ENCODE measurements at places on chromosomes 13 and 19.

DNA sequence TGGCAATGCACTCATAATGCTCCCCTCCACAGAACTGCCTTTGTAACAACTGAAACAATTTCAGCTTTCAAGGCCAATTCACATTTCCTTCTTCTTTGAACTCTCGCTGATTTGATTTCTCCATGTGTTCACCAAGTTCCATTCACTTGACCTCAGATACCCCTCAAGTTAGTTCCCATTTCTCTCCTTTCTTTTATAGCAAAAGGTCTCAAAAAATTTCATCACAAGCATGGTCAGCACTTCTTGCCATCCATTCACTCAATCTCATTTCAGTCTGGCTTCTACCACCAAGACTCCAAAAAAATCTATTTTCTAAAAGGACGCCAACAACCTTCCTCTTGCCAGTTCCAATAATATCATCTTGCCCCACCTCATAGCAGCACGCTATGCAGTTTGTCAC lies 135.7 kb downstream of the DIAPH3 start:
- no peak for DNase-seq

- no peak for DNase-seq
Measured at GRCh38 chr13:99000137-99000536, 22.3 kb upstream of the DOCK9 start.

DNA sequence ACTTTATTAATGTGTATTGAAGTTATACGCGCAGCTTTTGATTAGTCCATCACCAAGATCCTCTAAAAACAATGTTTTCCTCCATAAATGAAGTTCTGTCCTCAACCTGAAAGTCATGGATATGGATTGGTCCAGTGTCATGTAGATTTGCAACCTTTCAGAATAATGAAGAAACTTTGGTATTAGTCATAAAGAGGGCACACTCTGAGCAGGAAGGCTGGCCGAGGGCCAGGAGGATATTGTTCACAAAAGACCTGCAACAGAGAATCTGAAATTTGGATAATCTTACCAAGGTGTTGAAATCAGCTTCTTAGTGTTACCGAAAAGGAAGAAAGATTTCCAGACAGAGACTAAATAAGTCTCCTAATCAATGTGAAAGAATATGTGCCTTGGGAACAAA lies 20.7 kb downstream of the CLDN10 start:
- no peak for DNase-seq

DNA sequence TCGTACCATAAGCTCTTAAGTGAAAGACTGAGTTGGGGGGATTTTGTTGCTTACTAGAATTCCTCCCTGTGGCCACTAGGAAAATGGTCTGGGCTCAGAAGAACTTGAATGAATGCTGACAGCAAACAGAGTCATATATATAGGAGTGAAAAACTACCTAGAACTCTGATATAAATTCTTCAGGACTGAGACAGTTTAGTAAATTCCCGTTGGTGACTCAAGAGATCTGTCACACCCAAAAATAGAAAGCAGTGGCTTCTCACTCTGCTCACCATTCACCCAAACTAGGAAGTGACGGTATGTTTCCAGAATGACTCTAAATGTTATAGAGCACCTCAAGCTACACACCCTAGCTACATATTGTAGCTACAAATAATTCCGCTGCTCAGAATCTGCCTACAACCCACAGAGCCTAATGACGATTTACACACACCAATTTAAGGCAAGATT lies 116.2 kb downstream of the TBC1D4 start:
- DNase-seq, result peak; percentile 20

DNA sequence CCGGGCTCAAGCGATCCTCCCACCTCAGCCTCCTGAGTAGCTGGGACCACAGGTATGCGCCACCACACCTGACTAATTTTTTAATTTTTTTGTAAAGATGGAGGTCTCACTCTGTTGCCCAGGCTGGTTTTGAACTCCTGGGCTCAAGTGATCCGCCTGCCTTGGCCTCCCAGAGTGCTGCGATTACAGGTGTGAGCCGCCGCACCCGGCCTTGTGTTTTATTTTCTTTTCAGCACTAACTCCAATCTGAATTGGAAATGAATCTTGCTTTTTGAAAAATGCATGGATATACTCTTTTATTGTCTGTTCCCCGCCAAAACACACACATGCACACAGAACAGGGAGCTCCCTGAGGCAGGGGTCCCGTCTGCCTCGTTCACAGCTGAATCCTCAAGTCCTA lies 1.3 kb upstream of the ISOC2 start:
- DNase-seq, result no peak

DNA sequence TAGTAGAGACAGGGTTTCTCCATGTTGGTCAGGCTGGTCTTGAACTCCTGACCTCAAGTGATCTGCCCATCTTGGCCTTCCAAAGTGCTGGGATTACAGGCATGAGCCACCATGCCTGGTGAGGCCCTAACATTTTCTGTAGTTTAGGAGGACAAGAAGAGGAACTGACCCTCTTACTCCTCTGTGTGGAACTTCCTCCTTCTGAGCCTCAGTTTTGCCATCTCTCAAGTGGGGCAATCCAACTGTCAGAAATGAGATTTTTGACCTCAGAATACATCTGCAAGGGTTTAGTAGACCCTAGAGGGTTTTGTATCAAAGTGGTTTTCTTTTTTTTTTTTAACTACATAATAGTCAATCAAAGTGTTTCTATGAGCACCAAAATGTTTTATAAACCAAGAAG lies 2.4 kb downstream of the DKKL1 start:
- no peak for DNase-seq

DNA sequence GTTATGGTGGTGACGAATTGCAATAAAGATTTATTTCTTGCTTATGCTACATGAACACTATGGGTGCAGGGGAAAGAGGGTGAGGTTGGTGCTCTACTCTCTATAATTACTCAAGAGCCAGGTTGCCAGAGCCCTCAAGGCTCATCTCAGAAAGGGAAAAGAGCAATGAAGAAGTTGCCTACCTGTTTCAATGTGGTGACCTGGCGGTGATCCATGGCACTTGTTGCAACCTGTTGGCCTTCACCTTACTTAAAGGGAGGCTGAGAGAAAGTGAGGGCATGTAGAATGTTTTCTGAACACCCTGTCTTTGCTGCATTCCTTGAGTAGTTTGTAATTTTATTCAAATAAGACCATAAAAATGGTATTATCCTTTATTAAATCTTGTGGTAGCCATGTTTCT lies 394.4 kb downstream of the GPC6 start:
- no peak for DNase-seq

- DNase-seq, result no peak
Measured at GRCh38 chr19:46917002-46917401, 56.2 kb downstream of the ARHGAP35 start.

DNA sequence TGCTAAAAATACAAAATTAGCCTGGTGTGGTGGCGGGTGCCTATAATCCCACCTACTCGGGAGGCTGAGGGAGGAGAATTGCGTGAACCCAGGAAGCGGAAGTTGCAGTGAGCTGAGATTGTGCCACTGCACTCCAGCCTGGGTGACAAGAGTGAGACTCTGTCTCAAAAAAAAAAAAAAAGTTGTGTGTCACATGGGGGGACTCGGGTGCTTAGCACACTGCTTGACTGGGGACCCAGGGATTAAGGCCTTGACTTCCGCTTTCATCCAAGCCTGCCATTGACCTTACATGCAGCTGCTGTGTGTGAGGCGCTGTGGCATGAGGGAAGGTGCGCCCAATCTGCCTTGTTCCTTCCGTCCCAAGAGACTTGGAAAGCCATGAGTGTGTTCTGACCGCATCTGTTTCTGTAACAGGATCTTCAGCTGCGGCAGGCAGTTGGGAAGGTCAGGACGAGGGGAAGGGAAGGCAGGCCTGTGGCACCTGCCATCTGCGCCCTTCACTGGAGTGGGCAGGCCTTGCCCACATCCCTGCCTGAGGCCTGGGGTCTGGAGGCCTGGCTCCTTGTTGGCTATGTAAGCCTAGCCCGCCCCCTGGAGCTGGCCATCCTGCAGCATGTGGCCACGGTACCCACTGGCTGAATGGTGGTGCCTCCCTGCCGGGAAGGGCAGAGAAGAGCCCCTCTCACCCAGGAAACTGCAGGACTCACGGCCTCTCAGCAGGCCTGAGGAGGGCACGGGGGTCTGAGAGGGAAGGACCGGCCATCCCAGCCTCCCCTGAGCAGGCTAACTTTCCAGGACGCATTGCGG lies 23.0 kb downstream of the PPP1R37 start:
- DNase-seq, result no peak

- peak; percentile 75 for DNase-seq
Measured at GRCh38 chr13:32426191-32426989, 1.5 kb downstream of the N4BP2L1 start.

DNA sequence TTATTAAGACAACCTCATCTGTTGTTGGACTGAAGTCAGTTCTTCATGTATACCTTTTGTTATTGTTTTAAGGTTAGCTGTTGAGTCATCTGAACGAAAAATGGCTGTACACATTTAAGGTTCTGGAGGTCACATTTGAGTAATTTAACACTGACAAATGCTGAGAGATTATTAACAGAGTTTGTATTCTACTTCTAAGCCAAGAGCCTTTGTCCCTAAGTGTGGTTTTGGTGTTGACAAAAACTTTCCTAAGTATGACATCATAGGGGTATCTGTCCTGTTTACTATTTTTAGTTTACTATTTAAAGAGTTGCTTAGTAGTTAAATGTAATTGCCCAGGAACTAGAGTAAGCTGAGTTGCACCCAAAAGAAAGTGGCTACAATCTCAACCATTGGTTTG lies 71.9 kb downstream of the CDK8 start:
- no peak for DNase-seq

DNA sequence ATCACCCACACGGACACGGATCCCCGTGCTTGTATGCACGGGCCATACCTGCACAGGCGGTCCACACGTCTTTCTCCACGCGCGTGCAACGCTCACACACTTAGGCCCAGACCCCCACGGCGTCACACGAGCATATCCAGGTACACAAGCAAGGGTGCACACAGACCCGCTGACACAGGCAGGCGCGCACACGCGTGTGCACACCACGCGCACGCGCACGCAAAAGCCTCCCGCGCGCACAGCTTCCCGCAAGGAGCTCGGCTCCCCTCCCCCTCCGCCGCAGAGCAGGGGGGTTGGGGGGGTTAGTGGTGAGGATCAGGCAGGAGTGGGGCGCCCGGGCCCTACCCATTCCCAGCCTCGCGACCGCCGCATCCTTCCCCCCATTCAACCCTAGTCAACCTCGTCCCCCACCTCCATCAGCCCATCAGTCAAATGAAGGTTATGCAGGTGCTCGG lies 407 bp downstream of the RAB3A start:
- DNase-seq, result no peak

DNA sequence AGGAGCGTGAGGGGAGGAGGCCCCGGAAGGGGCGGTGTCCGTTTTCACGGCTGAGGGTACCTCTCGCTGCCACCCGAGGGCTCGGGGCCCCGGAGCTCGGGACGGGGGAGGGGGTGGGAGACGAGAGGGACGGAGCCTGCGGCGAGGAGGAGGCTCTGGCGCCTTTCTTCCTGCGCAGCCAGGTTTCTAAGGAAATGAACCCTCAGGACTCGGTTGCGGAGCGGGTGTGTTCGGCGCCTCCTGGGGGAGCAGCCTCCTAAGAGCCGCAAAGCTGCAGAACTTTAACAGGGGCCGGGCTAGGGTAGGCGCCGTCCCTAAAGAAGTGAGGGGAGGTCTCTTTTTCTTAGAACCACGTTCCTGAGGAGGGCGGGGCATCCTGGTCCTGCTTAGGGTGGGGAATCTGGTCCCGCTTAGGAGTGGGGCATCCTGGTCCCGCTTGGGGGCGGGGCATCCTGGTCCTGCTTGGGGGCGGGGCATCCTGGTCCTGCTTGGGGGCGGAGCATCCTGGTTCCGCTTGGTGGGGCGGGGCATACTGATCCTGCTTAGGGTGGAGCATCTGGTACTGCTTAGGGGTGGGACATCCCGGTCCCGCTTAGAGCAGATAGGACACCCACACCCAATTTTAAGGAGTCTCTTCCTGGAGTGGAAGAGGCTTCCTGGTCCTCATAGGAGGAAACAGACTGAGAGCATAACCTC lies 6.2 kb downstream of the SYT5 start:
- peak; percentile 24 for DNase-seq

DNA sequence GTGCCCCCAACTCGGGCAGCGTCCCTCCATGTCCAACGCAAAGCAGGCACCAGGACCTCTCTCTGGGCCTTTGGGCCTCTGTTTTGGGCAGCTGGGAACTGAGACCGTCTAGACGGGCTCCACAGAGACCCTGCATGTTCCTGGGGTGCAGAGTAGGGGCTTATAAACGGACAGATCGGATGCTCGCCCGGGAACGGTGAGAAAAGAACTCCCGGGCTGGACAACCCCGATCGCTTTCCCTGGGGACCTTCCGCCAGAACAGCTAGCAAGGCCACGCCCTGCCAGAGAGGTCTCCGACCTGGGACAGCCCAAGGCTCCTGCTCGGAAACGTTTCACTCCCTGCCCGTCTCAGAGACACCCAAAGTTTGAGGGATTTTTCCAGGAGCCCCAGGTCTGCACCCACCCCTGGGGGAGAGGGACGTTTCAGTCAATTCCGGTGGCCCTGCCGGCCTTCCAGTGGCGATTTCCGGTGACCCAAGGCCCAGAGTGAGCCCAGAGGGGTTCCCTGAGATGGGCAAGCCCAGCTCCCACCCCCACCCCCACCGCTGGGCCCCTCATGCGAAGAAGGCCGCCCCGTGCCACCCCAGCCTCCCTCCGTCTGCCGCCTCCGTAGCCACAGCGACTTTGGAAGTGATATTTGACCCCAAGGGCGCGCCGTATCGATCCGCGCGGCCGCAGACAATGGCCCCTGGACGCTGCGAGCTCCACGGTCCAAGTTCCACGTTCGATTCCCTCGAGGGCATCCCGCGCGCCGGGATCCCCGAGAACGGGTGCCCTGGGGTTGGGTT lies 1.7 kb downstream of the NR2F6 start:
- no peak for DNase-seq

- no peak for DNase-seq
Measured at GRCh38 chr19:35518313-35518712, 4.9 kb upstream of the DMKN start.

GRCh38 chr13:25675060-25675459 lies 303.3 kb downstream of the ATP8A2 start:
- no peak for DNase-seq

DNA sequence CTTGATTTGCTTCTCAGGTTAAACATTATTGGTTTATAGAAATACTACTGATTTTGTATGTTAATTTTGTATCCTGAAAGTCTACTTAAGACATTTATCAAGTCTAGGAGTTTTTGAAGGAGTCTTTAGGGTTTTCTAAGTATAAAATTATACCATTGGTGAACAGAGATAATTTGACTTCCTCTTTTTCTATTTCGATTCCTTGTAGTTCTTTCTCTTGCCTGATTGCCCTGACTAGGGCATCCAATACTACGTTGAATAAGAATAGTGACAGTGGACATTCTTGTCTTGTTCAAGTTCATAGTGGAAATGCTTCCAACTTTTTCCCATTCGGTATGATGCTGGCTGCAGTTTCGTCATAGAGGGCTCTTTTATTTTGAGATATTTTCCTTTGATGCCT lies 807.5 kb upstream of the SLC10A2 start:
- DNase-seq, result no peak
